ENCODE measurements at places on chromosomes 5 and 9.

DNA sequence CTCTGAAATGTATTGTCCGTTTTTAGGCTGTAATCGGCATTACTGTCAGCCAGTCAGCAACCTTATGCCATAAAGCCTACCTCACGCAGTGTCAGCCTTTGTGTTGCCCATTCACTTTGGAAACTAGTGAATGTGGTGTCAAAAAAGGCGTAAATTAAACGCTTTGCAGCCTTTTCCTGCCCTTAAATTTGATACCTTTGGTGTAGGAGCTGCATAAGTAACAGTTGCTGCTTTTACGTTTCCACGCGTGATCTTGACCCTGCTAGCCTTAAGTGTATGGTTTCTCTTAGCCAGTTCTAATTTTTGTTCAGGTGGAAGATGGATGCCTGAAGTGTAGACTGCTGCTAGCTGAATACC, 257.7 kb downstream of the EPB41L4A start:
- no peak for DNase-seq

DNA sequence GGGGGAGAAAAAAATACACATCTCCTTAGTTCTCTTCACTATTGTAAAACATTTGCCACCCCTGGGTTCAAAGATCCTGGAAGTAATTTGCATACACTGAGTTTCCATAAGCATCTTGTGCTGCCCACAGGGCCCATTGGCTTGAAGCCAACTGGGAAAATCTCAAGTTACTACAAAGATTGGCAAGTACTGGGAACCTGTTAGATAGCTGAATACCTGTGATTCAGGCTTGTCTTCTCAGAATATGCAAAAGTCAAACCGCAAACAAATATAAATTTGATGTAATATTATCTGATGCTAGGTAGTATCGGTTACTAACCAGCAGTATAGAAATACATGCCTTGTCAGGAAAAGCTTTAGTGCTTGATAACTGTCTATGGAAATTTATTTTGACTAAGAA, 156.9 kb upstream of the FST start:
- DNase-seq = no peak

GRCh38 chr9:124040935-124041816, 29.6 kb downstream of the LHX2 start:
- no peak for DNase-seq

- DNase-seq = no peak
These were observed 4.1 kb downstream of the HBEGF start for GRCh38 chr5:140342287-140342686.
